Mesenteric fat pad (tissue), 1 donor: ENCODE measurements at places on chromosomes 2 and 18.

DNA sequence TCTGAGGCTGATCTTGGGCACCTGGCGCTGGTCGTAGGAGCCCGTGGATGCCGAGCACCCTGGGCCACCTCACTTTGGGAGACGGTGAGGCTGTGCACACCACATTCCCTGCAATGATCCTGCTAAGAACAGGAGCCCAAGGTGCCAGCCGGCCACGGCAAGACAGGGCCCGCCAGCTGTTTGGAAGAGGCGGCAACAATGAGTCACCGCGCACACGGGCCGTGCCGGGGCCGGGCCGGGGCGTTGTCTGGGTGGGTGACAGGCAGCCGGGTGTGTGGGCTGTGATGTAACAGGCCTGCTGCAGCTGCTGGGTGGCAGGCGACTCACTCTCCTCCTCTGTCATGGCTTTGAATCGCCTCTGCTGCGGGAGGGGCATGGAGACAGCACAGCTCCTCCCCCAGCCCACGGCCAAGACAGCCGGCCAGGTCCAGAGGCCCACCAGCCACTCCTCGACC lies 49.7 kb upstream of the ODC1 start:
- DNase-seq = peak; percentile 89

GRCh38 chr2:234491281-234491680 lies 5.6 kb downstream of the ARL4C start:
- DNase-seq = no peak

- DNase-seq = no peak
These were observed 239.0 kb downstream of the OSR1 start for GRCh38 chr2:19119326-19120001.

DNA sequence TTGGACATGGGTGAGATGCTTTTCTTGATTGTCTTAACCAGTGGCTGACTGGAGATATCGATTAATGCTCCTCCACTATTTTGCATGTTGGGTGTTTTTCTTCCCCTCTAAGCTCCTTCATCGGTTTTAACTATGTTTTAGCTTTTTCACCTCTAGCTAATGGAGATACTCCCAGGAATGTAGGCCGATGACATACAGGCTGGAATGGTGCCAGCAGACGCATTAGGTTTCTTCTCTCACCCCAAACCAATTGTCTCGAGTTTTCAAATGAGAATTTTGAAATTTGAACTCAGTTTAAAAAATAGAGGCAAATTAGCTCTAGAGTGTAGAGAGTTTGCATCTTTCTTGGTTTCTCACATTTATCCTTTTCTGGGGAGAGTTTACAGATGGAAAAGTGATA lies 247.6 kb downstream of the RPRM start:
- DNase-seq = no peak

DNA sequence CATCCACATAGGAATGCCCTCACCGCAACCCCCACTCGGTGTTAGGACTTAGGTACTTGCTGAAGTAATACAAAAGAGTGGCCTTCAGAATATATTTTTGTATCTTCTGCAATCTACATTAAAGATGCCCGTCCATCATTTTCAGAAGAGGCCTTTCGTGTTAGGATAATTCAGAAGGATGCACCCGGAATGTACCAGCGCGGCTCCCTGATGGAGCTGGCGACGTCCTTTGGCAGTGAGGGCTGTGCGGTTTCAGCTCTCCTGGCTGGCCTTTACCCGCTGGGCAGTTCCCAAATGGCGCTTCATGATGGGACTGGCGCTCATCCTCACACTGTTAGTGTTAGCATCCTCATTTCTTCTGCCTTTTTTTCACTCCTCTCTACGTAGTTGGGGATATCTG lies 15.3 kb downstream of the TWIST2 start:
- no peak for DNase-seq

DNA sequence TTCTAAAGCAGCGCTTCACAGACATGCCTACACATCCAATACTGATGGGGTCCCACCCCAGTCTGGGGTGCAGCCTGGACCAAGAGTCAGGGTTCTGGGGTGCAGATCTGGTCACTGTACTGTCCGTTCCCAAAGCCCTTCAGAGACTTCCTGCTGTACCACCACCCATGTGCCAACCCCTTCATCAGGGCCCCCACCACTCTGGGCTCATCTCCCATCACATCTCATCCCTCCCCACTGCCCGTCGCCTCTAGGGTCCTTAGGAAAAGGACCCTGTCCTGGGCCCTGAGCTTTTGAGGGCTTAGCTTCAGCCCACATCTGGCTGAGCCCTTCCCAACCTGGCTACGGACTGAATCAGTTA lies 37.9 kb upstream of the ID2 start:
- peak; percentile 69 for DNase-seq

DNA sequence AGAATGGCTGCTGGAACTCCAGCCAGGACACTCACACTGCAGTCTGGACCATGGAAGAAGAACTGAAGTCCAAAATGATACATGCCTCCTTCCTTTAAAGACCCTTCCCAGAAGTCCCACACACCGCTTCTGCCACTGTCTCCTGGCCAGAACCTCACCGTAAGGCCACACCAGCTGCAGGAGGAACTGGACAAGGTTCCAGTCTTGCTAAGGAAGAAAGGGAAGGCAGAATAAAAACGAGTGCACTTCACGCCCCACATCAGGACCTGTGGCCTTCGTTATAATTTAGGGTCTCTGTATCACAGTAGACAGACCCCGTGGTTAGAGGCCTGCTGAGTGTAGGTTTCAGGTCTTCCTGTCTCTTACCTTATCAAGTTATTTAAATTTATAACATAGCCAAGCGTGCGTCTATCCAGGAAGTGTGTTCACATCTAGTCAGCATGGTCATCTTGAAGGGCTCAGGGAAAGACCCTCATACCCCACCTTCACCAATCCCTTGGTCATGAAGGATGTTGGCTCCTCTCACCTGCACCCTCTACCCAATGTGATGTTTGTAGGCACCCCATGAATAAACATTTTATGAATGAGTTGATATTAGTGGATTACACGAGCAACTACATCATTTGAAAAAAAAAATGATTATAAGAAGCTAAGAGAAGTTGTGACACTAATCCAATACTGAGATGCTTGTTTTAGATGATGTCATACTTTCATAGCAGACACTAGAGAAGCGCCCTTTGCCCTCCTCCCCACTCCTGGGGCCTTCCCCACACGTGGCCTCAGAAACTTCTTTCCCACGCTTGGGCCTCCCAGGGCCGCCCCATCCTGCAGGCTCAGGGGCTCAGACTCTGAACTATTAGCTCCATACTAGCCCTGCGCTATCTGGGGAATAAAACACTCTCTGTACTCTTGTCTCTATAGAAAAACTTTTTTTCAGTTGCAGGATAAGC lies 157.6 kb downstream of the FAM210A start:
- DNase-seq = no peak

GRCh38 chr2:10914272-10914693 lies 2.5 kb downstream of the KCNF1 start:
- DNase-seq = no peak

DNA sequence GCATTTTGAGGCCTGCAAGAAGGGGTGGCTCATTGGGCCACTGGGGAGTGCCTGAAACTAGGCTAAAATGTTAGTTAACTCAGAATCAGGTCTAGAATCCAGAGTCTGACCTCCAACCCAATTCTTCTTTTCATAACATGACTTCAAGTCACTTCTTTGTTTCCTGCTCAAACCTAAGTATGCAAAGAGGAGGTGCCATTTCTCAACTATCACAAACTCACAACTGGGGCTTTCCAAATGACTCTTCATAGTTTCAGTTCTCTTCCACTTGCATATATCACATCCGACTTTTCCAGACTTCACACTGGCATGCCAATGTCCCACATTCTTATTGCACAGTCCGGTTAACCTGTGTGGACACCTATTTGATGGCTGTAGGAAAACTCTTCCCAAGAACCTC lies 211.6 kb downstream of the TCF4 start:
- DNase-seq = no peak

GRCh38 chr2:48755473-48755872 lies at the start of gene LHCGR:
Gene LHCGR, minus strand, starts transcription at chr2:48755724. Its CDS starts 53 bp downstream, at chr2:48755671.
- no peak for DNase-seq

GRCh38 chr2:220353897-220354296 lies 726.5 kb downstream of the SLC4A3 start:
- no peak for DNase-seq

GRCh38 chr2:55968941-55969340 lies 45.4 kb upstream of the EFEMP1 start:
- no peak for DNase-seq
